H7 (cell line): ENCODE measurements at places on chromosomes 13 and 19.

DNA sequence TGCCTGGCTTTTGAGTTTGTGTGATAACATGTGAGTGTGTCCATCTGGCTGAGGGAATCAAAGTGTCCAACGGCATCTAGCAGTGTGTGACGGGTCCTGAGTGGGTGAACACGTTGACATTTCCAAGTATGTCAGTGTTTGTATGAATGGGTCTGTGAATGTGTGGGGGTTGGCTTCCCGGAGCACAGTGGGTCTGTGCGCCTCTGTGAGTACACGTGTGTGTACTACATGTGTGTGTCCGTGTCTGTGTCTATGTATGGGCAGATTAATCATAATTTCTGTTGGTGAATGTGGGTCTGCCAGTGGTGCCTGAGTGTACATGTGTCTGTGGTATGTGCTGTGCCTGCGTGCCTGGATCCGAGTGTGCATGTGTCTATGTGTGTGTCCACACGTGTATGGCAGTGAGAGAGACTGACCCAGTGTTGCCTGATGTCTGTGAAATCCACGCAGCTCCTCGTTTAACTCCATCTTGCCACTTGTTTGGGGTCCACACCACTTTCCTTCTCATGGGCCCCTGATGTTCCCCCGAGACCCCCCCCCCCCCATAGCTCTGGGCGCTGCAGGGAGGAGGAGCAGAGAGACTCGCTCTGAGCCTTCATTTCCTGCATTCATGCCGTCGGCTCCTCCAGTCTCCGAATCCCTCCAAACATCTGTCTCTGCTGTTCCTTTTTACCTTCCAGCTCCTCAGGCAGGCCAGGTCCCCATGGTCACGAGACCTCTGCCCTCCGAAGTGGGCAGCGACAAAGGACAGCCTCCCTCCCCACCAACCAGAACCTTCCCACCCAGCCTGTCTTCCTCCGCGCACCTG, 5.3 kb downstream of the CCDC8 start:
- peak; percentile 59 for DNase-seq

DNA sequence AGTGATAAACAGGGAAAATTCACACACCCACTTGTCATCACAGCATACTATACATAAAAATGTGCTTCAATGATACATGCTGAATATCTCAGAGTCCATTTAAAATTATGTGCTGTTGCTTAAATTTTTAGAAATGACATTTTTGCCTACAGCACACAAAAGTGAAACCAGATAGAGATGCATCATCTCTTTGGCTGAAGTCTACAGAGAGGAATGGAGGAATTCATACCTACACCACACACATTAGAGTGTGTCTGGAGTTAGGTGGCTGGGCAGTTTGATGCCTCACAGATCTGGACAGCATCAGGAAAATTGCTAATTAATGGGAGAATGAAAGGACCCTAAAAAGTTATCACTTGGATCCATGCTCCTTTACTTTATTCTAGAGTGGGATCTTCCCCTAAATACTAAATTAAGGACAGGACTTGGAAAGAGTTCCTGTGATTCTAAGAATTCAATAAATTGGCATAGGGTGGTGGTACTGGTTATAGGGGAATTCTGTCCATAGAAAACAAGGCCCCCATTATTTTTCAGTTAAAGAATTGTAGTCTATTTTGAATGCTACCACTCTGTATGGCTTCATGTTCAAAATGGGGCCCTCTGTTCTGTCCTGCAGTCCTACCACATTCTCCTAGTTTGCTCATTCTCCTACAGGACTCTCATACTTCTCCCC, 41.3 kb downstream of the RCBTB2 start:
- DNase-seq: no peak

DNA sequence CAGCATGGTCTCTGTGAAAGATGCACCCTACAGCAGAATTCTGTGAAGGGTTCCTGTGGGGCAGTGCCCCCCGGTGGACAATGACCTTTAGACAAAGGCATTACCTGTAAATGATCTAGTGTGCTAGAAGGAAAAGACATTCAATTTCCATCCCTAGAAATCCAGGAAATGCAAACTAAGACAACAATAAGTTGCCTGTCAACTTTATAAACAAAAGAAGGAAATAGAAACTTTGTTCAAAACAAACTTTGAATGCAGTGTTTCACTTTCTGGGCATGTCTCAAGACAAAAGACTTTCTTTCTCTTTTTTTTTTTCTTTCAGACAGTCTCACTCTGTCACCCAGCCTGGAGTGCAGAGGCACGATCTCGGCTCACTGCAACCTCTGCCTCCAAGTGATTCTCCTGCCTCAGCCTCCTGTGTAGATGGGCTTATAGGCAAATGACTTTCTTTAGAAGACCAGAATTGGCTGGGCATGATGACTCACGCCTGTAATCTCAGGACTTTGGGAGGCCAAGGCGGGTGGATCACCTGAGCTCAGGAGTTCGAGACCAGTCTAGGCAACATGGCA, 15.5 kb downstream of the TEX101 start:
- peak; percentile 54 for DNase-seq

- DNase-seq: peak; percentile 65
Measured at GRCh38 chr13:31160857-31161556, 697 bp downstream of the HSPH1 start.
